ENCODE measurements at places on chromosomes 6 and 20.

- no peak for DNase-seq
Measured at GRCh38 chr6:170045981-170046667, 244.8 kb downstream of the DLL1 start.

GRCh38 chr20:50333812-50334211 is 143.2 kb downstream of the CEBPB start:
- DNase-seq = no peak

GRCh38 chr6:37319856-37320480 is 33.8 kb upstream of the RNF8 start:
- no peak for DNase-seq

DNA sequence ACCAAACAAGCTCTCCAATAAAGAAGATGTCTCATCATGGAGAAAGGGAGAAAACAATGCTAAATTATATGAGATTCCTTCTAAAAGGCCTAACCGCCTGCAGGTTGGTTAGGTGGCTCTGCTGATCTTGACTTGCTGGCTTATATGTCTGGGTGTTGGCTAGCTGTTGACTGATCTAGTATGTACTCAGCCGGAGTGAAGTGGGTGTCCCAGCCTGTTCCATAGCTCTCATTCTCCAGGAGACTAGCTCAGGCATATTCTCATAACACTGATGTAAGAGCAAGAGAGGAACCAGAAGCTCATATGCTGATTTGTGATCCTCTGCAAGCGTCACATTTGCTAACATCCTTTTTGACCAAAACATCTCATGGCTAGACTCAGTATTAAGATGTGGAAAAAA is 473.0 kb downstream of the BMP2 start:
- DNase-seq = no peak

GRCh38 chr20:63309261-63310071 is 16.5 kb downstream of the COL20A1 start:
- DNase-seq = peak; percentile 69

DNA sequence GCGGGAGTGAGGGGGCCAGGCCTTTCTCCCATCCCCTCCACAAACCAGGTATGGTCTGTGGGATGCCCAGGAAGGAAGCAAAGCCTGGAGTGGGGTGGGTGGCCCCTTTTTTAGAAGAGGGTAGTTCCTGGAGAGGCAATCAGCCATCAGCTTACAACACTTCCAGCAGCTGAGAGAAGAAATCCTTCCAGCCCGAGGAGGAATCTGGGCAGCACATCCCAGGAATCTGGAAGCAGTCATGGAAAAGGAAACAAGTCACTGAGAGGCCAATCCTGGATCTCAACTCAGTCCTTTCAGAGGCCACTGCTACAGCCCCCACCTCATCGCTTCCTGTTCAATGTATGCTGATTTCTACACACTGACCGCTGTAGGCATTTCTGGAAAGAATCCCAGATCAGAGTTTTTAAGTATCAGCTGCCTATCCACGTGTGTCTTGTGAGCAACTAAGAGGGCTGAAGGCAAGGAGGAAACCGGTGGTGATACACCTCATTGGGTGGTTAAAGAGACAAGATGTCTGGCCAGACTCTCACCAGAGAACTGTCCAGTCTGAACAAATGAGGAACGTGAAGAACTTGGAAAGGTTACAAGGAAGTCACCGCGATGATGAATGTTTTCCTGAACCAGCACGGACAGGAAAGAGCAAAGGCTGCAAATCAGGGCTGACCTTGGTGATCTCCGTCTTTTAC is 92.9 kb upstream of the SHLD1 start:
- DNase-seq = no peak

- no peak for DNase-seq
Measured at GRCh38 chr6:156963712-156964700, 186.8 kb downstream of the ARID1B start.

GRCh38 chr6:168414336-168415097 is 26.5 kb upstream of the SMOC2 start:
- no peak for DNase-seq

- DNase-seq = no peak
Measured at GRCh38 chr6:157806131-157806855, 16.8 kb upstream of the SNX9 start.

DNA sequence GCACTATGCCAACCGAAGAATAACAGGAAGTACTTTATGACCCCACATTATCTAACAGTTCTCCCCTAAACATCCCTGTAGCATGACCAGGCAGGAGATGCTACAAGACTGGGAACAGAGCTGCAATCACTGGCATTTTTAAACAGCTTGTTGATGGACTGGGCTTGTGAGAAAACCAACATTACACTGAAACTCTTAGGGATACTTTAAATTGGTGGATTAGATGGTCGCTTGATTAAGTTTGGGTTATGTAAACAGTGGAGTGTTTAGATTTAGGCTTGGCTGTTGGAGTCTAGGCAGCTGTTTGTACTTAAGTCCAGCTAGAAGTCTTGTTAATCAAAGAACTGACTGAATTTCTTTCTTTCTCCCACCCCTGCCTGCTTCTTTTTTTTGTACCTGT is 234.1 kb upstream of the BMP2 start:
- DNase-seq = no peak

DNA sequence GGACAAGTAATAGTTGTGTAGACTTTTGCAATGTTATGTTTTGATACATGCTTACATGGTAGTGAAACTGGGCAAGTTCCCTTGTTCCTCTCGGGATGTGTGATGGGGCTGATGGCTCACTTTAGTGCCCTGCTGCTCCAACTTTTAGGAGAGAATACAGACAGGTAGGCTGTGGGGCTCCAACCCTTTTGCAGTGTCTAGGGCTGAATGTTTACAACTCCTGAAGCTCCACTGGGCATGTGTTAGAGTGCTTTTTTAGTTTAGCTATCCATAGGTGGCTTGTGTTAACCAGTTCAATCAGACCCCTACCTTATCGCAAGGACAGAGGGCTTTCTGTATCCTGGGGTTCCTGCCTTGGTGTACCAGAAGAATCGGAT is 33.8 kb downstream of the SERPINB6 start:
- no peak for DNase-seq

- DNase-seq = peak; percentile 3
Measured at GRCh38 chr20:26208296-26209091, 511.8 kb upstream of the ZNF337 start.

DNA sequence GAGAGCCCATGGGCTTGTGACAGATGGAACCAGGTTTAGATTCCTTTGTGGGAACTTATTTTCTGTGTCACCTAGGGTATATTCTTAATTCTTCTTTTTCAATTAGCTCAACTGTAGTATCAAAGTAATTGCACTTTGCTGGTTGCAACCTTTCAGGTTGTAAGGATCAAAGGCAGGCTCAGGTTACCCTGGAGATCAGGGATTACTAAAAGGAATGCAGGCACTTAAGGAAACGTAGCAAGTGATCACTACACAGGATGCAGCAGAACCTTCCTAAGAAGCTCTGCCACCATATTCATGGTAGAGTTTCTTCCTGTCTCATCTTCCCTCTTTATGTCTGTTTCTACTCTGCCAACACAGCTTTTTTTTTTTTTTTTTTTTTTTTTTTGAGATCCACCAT is 133.2 kb upstream of the JAG1 start:
- DNase-seq = no peak

- DNase-seq = no peak
Measured at GRCh38 chr20:24608926-24609667, 139.7 kb downstream of the SYNDIG1 start.

- no peak for DNase-seq
Measured at GRCh38 chr20:1946442-1946761, 47.5 kb downstream of the PDYN start.

- no peak for DNase-seq
Measured at GRCh38 chr6:147022041-147022440, 182.2 kb upstream of the STXBP5 start.

GRCh38 chr6:49325891-49326290 is 137.2 kb downstream of the MMUT start:
- no peak for DNase-seq

DNA sequence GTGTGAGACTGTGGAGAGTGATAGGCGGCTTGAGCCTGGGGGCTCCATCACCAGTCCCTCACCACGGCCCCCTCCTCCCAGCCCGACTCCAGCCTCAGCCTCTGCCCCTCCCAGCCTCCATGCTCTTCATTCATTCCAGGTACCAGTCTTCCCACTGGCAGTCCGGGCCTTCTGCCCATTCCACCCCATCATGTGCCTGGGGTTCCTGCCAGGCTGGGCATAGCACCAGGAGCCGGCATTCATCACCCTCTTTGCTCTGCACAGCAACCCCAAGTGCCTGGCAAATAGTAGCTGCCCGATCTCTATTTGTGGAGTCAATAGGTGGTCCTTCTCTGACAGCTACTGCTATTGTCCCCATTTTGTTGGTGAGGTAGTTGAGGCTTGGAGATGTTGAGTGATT is 39.6 kb upstream of the GTSF1L start:
- no peak for DNase-seq
